Melanocyte of skin (primary cell): ENCODE measurements at places on chromosomes 7 and 10. TPM values are rescaled to one million over a fixed set of nuclear protein-coding genes. Genes with fewer than 3 reads are reported as not detected.

The CDK14 gene
- 1.4 and 5.1 TPM in 2 replicates for total RNA-seq

The C10orf71 gene
- total RNA-seq, result not detected in 2 replicates

The TUBB8 gene
- total RNA-seq, result not detected in 2 replicates

The PLPP4 gene
- total RNA-seq, result 3.4 and 11.6 TPM in 2 replicates
